ENCODE measurements at places on chromosomes 1 and 21.

- peak; percentile 43 for DNase-seq
Measured at GRCh38 chr1:206705191-206705590, 20.5 kb downstream of the MAPKAPK2 start.

- DNase-seq = no peak
Measured at GRCh38 chr1:70847013-70847412, 200.6 kb downstream of the PTGER3 start.

GRCh38 chr1:57422271-57423134 is 1.4 kb downstream of the DAB1 start:
- no peak for DNase-seq

DNA sequence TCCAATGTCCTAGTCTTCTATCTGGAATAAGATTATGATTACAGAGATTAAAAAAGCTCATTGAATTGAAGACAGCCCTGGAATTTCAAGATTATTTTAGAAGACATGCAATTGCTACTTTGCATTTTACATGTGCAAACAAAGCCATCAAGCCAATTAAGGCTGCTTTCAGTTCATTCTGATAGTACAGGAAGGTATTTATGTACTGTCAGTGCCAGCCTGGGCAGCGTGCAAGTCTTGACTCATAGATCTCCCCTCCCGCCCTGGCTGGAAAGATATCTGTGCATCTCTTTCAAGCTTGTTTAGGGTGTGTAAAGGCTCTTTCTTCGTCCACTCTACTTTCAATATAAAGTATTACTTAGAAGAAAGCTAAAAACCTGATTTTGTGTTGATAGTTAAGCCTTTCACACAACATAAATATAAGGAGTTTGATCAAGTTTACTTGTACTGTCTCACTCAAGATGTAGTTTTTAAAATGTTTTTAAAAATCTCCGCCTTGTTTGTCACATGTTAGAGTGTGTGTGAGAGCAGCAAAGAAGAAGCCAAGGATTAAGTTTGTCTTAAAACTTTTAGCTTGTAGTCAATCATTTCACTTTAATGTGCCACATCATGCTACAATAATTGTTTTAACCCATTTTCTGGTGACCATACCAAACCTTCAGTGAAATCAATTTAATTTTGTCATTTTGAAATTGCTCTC is 13.6 kb upstream of the LYPLAL1 start:
- no peak for DNase-seq

DNA sequence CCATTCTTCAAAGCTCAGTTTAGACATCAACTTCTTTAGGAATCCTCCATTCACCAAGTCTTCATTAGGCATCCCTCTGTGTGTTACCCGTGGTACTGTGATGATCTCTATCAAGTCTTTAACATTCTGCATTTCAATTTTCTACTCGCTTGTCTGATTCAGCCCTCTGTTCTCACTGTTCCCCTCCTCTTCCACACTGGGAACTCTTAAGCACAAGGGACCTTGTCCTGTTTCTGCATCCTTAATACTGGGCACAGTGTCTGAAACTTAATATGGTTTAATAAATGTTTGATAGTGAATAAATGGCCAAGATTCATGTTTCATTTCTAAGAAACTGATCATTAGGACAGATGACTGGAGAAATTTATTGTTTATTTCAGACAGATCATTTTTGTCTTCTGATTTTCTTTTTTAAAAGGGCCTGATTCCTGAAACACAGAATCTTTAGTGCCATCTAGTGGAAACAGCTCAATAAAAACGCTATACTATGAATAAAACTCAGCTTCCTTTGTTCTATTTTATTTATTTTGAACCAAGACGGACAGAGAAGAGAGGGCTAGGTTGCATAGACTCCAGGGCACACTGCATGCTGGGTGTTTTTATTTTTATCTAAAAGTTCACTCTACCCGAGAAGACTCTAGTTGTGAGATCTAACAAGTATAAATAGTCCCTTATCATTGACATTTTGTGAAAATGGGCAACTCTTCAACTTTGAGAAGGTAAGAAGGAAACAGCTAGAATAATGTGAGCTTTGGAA is 7.0 kb upstream of the TRIM45 start:
- no peak for DNase-seq

DNA sequence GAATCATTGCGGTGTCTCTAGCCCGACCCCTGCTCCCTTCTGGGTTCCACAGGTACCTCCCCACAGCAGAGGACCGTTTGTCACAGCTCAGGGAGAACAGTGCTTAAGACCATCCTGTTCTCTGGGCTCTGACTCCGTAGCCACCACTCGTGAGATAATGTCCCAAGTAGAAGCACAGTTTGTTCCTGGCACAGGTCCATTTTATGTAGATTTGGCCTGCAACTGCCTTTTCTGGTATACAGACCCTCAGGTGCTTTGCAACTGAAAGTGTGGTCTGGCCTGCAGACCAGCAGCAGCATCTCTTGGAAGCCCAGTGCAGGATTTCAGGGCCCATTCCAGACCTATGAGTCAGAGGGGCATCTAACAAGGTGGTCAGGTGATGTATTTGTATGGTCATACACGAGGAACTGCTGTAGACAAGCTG is 28.4 kb upstream of the TMEM125 start:
- DNase-seq = no peak

- no peak for DNase-seq
Measured at GRCh38 chr1:32764826-32765569, 52.2 kb downstream of the YARS1 start.

- DNase-seq = no peak
Measured at GRCh38 chr1:244680667-244681066, 27.7 kb downstream of the DESI2 start.

GRCh38 chr1:22210176-22210575 is 67.3 kb upstream of the WNT4 start:
- no peak for DNase-seq

GRCh38 chr1:209526137-209526536 is 57.4 kb upstream of the CAMK1G start:
- no peak for DNase-seq

- DNase-seq = no peak
Measured at GRCh38 chr1:170520601-170521000, 11.4 kb upstream of the GORAB start.

GRCh38 chr1:239493811-239494414 is 107.5 kb downstream of the CHRM3 start:
- DNase-seq = no peak

GRCh38 chr21:39119891-39120290 is 63.4 kb downstream of the PSMG1 start:
- DNase-seq = no peak

DNA sequence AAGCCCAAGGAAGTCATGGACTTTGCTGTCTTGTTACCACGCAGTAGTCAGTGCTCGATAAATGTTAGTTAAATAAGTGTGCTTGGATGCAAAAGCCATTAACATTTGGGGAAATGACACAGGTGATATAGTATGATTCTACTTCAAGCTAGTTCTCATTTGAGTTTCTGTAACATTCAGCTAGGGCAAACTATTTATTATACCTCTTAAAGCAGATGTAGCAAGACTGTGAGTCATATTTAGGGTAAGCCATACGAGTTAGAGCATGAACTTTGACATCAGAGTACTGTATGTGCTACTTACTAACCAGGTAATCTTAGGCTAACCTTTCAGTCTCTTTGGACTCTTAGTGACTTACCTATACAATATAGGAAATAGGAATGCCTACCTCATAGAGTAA is 21.0 kb downstream of the CLCA4 start:
- DNase-seq = no peak

DNA sequence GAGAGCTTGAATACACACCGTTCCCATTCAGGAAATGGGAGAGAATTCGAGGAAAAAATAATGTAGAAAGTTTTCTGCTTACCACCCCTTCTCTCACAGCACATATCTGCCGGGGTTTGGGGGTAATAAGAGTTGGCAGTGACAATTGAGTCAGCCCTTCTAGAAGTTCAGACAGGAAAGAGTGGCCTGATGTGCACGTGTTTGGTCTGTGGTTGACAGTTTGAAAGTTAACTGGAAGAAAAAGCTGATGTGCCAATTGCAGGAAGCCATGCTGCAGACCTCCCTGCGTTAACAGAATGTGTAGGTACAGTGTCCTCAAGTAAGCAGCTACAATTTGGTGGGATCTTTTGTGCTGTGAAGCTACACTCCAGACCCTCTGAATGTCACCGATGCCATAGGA is 50.9 kb downstream of the DHX9 start:
- DNase-seq = no peak

DNA sequence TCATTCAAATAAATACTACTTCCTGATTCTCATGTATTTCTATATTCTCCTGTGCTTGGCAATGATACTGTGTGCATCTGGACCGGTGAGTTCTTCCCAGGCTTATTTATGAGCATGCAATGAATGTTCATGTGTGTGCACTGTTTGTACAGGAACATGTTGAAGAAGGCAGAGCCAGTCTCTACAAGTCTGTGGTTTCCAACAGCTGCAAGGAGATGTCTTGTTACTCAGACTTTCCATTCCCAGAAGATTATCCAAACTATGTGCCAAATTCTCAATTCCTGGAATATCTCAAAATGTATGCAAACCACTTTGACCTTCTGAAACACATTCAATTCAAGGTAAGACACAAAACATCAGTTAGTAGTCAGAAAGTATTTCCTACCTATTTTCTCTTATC is 19.1 kb downstream of the FMO1 start:
- DNase-seq = no peak

DNA sequence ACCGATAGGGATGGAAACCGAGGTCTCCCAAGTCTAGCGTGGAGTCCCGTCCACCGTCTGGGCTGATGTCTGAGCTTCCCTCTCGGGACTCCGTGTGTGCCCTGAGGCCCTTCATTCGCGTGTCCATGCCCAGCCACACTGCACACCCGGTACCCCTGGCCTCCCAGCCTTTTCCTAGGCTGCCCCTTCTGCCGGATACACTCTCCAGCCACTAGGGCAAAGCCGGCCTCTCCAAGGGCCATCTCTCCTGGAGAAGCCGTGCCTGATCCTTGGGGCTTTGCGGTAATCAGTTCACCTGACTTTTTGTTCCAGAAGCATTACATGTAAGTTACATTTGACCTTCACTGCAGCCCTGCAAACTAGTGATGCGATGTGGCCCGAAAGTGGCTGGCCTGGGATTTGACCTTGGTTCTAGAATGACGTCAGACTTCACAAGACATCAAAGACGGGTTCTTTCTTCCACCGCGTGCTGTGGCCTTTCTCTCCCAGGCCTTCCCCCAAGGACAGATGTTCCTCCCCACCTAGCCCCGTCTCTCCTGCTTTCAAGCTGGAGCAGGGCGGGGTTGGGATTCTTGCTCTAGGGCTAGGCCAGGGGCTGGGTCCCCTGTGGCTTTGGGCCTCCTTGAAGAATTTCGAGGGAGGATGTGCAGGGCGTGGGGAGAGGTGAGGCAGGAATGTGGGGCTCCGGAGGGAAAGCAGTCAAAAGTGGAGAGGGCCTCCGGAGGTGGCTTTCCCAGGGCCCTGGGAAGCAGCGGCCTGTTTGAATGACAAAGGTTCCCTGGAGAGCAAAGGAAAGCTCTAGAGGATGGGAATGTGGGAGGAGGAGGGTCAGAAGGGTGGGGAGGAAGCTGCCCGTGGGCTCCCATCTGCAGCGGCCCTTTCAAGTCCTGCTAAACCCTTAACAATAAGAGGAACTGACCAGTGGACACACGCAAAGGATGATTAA is 49.7 kb upstream of the SLC2A1 start:
- DNase-seq = no peak

DNA sequence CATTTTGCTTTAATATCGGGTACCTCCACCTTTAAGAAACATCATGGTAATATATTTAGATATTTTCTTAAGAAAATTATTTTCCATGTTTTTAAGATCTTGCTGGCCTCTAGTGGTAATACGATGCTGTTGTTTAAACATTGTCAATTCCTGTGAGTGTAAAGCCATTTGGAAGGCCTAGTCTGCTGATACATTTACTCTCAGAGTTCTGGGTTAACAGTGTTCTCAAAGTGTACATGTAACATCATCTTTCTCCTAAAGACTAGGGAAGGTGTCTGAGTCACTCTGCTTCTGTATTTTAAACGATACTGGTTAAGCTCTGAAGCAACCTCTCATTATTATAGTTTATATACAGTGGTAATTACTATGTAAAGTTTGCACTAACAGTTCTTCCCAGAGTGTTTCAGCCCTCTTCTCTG is 189.1 kb downstream of the RASAL2 start:
- DNase-seq = no peak

- no peak for DNase-seq
Measured at GRCh38 chr1:246035060-246035541, 472.0 kb downstream of the SMYD3 start.

- no peak for DNase-seq
Measured at GRCh38 chr1:191453487-191453886, 704.8 kb upstream of the RGS18 start.

DNA sequence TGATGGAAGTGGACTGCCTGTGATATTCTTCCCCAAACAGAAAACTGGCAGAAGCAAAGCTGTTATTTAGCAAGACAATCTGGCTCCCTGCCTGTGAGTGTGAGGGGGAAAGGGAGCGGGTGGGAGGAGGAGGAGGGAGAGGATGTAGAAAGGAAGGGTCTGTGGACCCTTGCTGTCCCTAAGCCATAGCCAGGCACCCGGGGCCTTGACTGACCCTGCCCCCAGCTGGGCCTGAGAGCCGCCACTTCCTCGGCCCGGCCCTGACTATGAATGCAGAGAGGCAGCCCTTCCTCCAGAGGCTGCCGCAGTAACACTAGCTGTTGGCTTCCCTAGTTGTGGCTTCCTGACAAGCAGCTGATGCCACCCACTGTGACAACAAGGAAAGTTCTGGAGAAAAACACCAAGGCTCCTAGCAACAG is 13.9 kb downstream of the PLA2G2F start:
- no peak for DNase-seq

DNA sequence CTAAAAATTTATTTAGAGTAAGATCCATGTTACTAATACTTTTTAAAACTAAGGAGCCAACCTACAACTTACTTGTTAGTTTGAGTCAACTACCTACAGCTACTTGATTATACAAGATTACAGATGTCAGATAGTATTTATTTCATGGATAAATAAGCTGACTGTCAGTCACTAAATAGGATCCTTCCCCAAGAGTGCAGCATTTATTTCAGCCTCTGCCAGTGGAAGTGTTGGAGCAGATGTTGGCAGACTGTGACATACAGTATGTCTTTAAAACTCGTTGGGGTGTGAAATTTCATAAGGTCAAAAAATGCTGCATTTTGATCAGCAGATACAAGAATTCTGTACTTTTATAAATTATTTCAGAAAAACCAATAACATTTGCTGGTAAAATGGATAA is 156.2 kb downstream of the AKT3 start:
- no peak for DNase-seq

Data from NCI-H1930 (cell line).